ENCODE measurements at places on chromosomes 3 and 15.

DNA sequence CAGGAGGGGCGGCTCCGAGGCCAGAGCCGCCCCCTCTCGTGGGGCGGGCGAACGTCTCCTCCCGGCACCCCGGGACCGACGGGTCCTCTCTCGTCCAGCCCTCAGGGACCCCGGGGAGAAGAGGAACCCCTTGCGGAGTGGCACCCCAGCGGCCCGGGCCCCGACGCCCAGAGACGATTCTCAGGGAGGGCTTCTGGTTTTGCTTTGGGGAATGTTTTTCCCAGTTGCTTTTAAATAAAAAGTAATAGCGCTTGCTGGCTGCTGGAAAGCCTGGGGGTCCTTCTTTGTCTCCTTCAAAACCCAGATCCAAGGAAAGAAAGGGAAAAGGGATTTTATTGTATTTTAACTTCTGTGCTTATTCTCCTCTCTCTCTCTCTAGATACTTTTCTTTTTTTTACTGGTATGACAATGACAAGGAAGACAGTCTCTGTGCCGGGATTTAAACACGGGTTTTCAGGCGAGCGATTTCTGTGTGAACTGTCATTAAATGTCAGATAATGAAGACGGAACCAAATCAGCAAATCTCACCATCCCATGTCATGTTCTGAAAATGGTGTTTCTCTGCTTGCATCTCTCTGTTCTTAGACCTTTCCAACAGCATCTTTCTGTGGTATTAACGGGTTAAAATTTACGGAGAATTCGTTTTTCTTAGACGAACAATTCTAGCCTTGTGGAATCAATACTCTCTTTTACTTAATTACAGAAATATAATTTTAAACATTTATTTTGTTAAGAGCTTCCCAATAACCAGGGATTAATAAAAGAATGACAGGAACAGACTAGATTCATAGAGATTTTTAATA, 530 bp upstream of the PCOLCE2 start:
- DNase-seq = no peak

- DNase-seq = no peak
These were observed 68.5 kb upstream of the GBE1 start for GRCh38 chr3:81829937-81830336.

GRCh38 chr3:53493963-53494791, at the start of gene CACNA1D:
Gene CACNA1D, plus strand, starts transcription at chr3:53494611. Its CDS starts 556 bp downstream, at chr3:53495167.
- peak; percentile 7 for DNase-seq

GRCh38 chr3:134028486-134029255, 1.1 kb downstream of the SLCO2A1 start:
- DNase-seq = peak; percentile 47

GRCh38 chr3:28971156-28971555, 309.7 kb upstream of the RBMS3 start:
- DNase-seq = no peak

DNA sequence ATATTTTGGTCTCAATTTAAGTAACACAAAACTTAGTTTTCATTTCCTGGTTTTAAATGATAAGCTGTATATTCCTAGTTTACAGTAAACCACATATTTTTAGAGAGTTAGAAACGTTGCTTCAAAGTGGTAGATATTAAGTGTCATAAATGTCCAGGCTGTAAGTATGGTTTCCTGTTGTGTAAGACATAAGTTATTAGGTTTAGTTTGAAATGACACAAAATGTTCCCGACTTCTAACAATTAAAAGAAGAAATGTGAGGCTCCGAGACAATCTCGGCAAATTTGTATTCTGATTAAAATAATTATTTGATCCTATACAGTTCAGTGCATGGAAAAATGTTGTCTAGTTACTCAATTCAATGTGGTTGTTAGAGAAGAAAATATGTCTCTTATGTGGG, 387.3 kb downstream of the EPHA3 start:
- DNase-seq = no peak

DNA sequence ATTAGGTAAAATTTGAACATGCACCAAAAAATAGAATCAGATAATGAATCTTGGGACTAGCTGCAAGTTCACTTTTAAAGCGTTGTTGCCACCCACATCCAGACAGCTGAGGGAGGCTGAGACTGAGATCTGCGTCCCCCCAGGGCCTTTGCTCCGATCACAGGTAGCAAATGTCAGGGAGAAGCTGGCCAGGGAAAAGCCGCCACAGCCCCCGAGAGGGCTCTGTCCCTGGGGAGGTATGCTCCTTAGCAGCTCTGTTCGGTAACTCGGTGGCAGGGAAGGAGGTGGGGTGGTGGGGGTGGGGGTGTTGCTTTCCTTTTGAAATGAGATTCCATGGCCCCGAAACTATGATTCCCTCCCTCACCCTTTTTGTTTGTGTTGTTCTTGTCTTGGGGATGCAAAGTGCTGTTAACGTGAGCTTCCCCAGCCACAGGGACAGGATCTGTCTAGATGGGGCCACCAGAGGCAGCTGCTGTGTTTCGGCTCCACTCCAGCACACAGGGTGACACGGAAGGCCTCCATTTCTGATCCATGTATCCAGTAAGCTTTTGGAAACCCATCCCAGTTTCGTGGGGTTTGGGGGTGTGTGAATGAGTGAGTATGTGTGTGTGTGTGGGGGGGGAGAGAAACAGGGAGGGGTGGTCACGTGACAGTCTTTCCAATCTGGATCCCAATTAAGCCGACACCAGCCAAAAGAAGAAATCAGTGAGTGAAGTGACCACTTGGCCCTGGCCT, 1.1 kb upstream of the MINAR1 start:
- DNase-seq = no peak

GRCh38 chr3:53555068-53555588, 60.7 kb downstream of the CACNA1D start:
- DNase-seq = no peak

DNA sequence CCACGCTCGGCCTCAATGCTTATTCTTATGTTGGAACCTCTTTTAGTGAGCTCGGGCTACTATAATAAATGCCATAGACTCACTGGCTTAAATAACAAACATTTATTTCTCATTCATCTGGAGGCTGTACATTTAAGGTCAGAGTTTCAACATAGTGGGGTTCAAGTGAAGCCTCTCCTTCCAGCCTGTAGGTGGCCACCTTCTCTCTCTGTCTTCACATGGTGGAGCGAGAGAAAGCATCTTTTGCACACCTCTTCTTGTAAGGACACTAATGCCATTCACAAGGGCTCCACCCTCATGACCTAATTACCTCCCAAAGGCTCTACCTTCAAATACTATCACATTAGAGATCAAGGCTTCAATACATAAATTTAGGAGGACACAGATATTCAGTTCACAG, 520.3 kb upstream of the EPHA6 start:
- DNase-seq = no peak

DNA sequence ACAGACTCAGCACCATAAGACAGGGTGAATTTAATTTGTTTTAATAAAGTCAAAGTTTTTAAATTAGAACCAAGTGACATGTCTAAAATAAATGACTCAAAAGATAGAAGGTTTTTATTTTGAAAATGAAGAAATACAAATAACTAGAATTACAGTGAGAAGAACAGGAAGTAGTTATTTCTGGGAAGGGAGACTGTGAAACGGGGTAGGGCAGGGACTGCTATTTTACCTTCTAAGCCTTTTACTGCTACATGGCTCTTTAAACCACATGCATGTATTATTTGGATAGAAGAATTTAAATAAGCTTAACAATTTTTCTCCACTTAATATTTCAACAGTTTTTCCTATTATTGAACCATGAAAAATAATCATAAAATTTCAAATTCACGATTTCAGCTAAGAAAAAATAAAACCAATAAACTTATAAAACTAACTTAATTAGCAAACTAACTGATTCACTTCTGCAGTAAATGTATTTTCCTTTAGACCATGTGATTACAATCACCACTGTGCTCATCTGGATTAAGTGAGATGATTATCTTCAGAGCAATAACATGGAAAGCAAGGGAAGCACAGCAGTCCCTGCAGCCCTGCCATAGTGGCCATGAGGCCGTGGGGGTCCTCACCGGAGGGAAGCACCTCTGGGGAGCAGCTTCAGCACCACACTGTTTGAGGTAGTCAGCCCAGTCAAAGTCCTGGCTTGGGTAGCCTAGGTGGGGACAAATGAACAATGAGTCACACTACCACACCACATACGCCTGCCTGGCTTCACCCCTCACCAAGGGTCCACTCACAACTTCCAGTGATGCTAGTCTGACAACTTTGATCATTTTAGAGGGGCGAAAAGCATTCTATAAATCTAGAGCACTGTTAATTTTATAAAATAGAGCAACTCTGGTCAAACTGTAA, 28.3 kb upstream of the STIMATE start:
- no peak for DNase-seq

DNA sequence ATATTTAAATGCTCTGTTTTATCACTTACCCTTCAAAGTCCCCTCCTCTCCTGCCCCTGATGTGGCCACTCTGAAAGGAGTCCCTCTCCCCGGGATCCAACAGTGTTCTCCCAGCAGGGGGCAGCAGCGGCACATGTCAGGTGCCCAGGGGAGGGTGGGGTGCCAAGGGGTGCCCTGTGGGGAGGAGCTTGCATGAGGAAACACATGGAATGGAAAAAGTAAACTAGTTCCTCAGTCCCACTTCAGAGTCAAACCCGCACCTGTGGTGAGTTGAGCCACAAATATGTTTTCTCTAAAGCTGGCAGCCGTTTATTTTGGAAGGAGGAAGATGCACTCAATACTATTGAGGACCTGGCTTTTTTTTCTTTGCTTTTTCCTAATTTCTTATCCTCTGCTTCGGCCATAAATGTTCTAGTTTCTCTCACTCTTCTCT, 30.1 kb upstream of the NRROS start:
- peak; percentile 76 for DNase-seq

- no peak for DNase-seq
These were observed 131.0 kb downstream of the NTRK3 start for GRCh38 chr15:88125576-88125975.

GRCh38 chr15:48634096-48634495, 11.4 kb downstream of the FBN1 start:
- DNase-seq = no peak

GRCh38 chr15:73993211-73993994, 1.1 kb upstream of the PML start:
- DNase-seq = no peak

- DNase-seq = no peak
These were observed 29.7 kb downstream of the CYFIP1 start for GRCh38 chr15:22950256-22950990.

GRCh38 chr3:193673845-193674244, 80.8 kb downstream of the OPA1 start:
- DNase-seq = no peak

DNA sequence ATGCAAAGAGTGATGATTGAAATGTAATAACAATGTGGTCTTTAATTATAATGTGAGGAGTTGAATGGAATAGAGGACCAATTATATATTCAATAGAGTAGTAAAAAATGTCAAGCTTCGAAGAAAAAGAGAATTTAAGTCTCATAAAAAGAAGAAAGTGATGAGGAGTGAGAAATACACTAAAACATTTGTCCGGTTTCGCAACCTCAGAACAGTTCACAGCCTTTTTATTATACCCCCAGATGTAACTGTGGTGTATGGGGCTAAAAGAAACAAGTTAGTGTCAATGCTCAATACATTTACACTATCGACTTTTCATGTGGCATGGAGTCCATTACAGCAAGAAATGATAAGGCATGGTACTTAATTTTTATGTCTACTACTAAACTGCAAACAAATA, 386.5 kb upstream of the ATP11B start:
- DNase-seq = no peak

GRCh38 chr3:52310861-52311575, 5.1 kb upstream of the DNAH1 start:
- no peak for DNase-seq

DNA sequence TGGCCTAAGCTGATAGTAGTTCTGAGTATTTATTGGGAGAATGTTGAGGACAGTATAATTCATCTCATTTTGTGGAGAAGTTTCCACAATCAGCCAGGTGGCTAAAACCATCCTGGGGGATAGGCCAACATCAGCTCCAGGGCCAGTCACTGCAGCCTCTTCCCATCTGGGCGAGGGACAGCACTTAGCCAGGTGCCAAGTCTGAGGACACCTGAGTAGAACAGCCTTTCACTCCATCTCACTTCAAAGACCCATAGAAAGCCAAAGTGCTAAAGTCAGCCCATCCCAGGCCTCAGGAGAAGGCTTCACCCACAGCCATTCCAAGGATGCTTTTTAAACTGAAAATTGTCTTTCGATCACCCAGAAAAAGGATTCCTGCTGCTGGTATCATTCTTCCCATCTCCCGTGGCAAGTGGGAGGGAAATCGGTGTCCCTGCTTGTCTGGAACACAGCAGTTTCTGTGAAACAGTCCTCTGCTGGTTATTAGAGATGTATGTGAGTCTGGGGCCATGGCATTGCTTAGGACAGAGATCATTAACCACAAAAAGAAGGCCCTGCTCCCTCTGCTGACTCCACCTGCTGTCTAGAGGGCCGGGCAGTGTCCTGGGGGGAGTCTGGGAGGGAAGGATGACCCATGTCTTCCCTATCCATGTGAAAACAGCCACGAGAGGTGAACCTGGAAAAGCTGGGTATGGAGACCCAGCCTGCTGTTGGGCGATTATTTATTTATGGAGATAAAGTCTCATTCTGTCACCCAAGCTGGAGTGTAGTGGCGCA, 9.6 kb downstream of the CALML4 start:
- no peak for DNase-seq

- DNase-seq = no peak
These were observed 34.8 kb downstream of the MCCC1 start for GRCh38 chr3:183064475-183064874.

Data from DMS79 treated with DMSO at 0.1 percent for 48 hours (cell line).